ENCODE measurements at places on chromosomes 6 and 20. TPM values are rescaled to one million over a fixed set of nuclear protein-coding genes. Genes with fewer than 3 reads are reported as not detected.

DNA sequence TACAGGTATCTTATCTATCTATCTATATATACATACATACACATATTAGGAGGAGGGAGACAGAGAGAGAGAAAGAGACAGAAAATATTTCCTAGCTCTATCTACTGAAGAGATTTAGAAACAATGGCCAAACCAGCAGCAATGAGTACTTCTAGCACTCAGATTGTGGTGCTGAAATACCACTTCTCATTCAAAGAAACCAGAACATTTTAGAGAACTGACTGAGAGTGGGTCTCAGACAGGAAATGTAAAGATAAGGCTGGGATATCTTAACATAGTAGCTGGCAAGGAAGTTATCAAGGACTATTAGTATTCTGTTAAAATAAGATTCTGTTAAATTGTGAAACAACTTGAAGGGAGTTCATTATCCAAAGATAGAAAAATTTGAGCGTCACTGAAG lies 57.0 kb downstream of the DNAAF9 start:
- DNase-seq = no peak

DNA sequence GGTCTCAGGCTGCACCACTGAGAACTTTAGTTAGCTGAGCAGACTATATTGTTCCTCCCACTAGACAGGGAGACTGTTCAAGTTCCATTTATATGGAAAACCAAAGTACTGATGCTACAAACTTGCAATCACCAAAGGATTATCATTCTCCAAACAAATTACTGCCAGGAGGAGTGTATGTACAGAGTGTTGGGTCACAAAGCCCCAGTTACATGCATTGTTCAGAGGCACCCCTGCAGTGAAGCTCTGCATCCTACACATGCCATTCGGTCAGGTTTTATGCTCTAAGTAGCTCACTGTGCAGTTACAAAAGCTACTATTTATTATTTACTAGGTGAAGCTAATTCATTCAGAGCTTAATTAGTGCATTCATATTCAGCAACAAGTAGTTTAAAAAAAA lies 75.8 kb downstream of the SMLR1 start:
- no peak for DNase-seq

- no peak for DNase-seq
These were observed 57.1 kb downstream of the AGPAT4 start for GRCh38 chr6:161216616-161217205.

DNA sequence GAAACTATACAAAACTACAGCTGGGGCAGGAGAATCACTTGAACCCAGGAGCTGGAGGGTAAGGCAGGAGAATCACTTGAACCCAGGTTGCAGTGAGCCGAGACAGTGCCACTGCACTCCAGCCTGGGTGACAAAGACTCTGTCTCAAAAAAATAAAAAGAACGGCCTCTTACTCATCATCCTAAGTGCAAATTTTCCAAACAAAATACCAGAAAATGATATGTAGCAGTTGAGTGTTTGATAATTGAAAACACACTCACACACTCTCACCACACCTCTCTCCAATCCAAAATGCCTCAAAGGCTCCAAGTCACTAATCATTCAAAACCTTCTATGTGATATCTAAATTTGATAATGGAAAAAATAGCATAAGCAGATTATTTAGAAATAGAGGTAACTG lies 198.6 kb upstream of the SHLD1 start:
- DNase-seq = no peak

DNA sequence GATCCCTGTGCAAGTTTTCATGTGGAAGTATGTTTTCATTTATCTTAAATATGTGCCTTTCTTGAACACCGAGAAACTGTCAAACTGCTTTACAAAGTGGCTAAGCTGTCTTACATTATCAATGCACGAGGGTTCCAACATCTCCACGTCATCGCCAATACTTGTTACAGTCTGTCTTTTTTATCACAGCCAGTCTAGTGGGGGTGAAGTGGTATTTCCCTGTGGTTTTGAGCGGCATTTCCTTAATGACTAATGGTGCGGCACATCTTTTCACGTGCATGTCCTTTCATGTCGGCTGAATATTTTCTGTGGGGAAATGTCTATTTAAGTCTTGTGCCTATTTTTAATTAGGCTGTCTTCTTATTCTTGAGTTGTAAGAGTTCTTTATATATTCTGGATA lies 280.4 kb downstream of the FOXC1 start:
- no peak for DNase-seq

DNA sequence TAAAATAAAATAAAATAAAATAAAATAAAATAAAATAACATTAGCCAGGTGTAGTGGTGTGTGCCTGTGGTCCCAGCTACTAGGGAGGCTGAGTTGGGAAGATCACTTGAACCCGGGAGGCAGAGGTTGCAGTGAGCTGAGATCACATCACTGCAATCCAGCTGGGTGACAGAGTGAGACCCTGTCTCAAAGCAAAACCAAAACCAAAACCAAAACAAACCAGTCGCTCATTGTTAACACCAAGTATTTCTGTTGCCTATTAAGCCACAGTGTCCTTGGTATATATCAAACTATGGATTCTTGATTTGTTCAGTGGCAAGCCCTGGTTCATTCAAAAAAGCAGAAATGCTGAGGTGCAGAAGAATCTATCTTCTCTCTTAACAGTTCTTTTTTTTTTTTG lies 65.7 kb downstream of the PYGB start:
- no peak for DNase-seq

DNA sequence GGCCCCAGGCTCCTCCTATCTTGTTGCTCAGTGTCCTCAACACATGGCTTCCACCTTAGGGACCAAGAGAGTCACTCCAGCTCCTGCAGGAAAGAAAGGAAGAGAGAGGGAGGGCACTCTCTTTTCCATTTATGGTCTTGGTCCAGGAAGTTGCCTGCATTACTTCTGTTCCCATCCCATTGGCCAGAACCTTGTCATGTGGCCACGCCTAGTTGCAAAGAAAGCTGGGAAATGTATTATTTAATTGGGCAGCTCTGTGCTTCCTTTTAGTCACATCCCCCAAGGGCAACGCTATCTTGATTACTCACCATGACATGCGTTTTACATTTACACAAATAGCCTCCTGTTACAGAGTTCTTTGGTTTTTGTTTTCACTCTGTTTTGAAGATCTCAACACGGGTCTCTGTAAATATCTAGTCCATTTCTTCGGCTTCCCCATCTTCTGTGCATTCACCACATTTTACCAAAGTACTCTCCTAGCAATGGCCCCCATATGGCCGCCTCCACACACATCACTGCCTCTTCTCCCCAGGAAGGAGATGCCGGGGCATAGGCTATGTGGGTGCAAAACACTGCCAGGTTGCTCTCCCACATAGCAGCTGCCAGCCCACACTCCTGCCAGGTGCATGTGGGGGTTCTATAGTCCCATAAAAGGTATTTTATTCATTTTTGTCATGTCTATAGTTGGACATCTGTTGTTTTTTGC lies 35.7 kb upstream of the ZMYND8 start:
- no peak for DNase-seq

DNA sequence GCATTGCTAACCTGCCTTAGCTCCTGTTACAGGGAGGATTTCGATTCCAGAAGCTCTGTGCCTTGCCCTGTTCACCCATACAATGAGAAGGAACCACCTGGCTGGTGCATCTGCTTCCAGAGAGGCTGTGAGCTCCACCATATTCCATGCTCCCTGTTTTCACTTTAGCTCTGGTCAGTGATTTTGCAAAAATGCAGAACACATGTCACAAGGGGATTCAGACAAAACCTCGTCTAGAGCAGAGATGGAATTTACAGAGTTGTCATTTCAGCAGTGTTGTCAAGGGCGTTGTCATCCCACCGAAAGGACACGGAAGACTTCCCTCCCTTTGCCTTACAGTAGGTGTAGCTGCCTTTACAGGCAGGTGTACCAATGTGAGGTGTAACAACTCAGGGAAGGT lies 223.0 kb upstream of the ARID1B start:
- DNase-seq = no peak

DNA sequence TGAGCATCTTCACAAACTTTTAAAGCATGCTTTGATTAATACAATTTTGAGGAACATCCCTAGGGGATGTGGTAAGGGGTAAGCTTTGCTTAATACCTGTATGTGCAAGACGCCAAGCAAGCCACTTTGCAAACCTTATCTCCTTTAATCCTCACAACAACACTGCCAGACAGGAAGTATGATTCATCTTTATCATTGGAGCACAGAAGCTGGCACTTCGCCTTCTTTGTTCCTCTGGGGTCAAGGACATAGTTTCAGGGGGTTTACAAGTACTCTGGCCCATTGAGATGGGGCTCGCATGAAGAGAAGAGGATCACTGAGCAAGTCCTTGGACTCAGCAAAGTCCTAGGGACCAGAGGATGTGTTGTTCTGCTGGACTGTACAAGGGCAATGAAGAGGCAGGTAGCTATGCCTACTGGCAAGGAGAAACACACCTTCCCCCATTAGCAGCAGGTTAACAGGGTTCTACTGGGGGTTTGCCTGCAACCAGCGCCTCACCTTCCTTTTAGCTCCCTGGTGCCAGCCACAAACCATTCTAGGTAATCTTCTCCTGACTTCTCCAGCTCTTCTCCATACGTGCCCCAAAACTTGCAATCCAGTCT lies 8.8 kb downstream of the TMEM244 start:
- no peak for DNase-seq

GRCh38 chr20:21826976-21827375 lies 121.5 kb downstream of the PAX1 start:
- DNase-seq = no peak

DNA sequence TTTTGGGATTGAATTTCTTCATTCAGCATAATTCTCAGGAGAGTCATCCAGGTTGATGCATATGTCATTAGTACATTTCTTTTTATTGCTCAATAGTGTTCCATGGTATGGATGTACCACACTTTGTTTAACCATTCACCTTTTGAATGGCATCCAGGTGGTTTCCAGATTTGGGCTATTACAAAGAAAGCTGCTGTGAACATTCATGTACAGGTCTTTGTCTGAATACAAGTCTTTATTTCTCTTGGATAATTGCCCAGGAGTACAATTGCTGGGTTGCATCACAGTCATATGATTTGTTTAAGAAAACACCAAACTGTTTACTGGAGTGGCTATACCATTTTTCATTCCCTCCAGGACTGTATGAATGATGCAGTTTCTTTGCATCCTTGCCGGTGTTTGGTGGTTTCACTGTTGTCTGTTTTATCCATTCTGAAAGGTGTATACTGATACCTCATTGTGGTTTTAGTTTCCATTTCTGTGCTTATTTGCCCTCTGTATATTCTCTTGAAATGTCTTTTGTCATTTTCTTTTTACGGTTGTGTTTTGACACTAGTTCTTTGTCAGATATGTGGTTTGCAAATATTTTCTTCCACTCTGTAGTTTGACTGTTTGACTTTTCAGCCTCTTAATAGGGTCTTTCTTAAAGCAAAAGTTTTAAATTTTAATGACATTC lies 8.8 kb downstream of the CDKAL1 start:
- no peak for DNase-seq

DNA sequence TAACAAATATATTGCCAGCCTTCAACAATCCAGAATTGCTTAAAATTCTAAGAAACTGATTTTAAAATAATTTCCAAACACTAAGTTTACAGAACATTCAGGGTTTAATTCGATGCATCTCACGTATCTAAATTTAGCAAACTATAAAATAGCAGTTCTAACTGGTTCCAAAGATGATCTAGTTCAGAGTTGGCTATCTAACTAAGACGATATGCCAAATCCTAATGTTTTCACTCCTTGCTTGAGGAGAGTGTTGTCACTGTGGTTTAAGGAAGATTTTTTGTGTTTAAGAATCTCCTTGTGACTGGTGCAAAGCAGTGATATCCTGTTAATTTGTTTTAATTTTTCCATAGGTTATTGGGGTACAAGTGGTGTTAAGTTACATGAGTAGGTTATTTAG lies 311.5 kb upstream of the ID4 start:
- DNase-seq = no peak

DNA sequence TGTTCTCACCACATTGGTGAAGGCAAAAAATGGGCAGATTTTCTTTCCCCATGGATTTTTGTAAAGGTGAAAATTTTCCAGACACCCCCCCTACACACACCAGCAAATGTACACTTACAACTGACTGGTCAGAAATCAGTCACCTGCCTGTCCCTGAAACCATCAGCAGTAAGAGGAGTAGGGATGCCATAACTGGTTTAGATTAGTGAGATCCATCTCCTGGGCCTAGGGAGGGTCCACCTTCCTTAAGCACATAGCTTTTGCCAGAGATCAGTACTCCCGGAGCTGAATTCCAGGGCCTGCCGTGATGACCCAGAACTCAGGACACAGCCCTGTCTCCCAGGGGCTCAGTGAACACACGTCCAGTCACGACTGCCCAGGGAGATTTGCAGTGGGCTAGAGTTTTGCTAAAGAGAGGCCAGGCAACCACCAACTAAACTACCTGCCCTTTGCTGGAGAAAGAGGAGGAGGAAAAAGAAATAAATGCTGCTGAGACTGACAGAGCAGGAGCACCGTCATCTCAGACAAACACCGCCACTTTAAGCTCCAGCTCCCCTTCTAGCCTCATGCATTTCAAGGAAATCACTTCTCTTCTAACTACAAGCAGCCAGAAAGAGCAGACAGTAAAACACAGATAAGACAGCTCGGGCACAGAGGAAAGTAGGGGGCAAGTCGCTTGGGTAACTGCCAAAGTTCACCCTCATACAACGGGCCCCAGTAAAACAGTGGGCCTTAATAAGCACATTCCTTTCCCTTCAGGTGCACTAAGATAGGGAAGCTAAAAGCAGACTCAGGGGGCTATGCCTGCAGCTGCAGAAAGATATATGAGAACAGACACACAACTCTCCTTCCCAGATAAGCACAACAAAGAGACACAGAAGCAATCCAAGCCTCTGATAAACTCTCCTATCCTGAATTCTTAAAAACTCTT lies 82.6 kb upstream of the SPTLC3 start:
- no peak for DNase-seq

GRCh38 chr6:16374461-16375200 lies 136.2 kb downstream of the GMPR start:
- no peak for DNase-seq

DNA sequence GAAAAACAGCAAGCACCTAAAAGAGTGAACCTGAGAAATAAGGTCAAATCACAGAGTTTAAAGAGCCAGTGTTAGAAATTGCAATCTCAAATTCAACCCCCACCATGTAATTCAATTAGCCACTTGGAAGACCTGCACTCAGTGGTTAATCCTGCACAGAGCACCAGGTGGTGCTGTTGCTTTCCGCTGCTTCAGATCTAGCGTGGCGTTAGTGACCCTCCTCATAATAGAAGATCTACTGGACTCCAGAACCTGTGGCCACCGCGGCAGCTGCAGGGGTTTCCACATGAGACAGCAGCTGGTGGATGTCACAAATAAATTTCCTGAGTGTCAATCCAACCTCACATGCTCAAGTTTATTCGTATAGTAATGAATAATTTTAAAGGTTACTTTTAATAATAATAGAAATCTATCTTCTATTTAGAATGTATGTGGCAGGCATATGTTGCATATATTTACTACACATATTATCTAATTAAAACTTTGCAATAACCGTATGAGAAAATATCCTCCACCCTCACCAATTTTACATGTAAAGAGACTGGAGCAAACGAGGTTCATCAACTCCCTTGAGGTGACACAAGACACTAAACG lies 84.4 kb downstream of the SYNE1 start:
- DNase-seq = no peak

- no peak for DNase-seq
These were observed 4.3 kb downstream of the VSX1 start for GRCh38 chr20:25077610-25078169.

Gene STX11
- total RNA-seq = 1.5 TPM

Gene ZKSCAN3
- 3.2 TPM for total RNA-seq

Gene TREML2
- total RNA-seq = not detected

Gene UBE2C
- total RNA-seq = 6.8 TPM

Gene SLC22A16
- not detected for total RNA-seq

Gene CBLN4
- not detected for total RNA-seq
